Activated CD4-positive, alpha-beta T cell treated with anti-CD3 and anti-CD28 coated beads, Interleukin-2, amount 10 ng/mL, durations not matched to agents 24 days and 14 days (primary cell): ENCODE measurements at places on chromosomes 12 and 14. TPM values are rescaled to one million over a fixed set of nuclear protein-coding genes. Genes with fewer than 3 reads are reported as not detected.

LRRC10 gene
- not detected in 2 replicates for total RNA-seq

ABCC9 gene
- 0.02 TPM in 1 of 2 replicates, not detected in the other for total RNA-seq

PRIMA1 gene
- not detected in 2 replicates for total RNA-seq

TOMM20L gene
- not detected in 2 replicates for total RNA-seq

PABPN1 gene
- total RNA-seq = 277 and 278 TPM in 2 replicates

B4GALNT1 gene
- total RNA-seq = 4.6 and 5.7 TPM in 2 replicates

FAM234B gene
- total RNA-seq = 8.6 and 9.0 TPM in 2 replicates

SYNDIG1L gene
- total RNA-seq = not detected in 2 replicates

SRSF5 gene
- total RNA-seq = 319 and 322 TPM in 2 replicates

SLC39A5 gene
- 0.86 and 1.6 TPM in 2 replicates for total RNA-seq

SMCO3 gene
- total RNA-seq = not detected in 2 replicates

DLK1 gene
- total RNA-seq = not detected in 2 replicates

TAS2R10 gene
- total RNA-seq = 0.26 TPM in 1 of 2 replicates, not detected in the other

DDN gene
- 1.4 and 1.5 TPM in 2 replicates for total RNA-seq

FGFR1OP2 gene
- 45.7 and 46.7 TPM in 2 replicates for total RNA-seq

ACOT6 gene
- total RNA-seq = not detected in 2 replicates

GPRC5A gene
- total RNA-seq = not detected in 2 replicates

PTHLH gene
- total RNA-seq = not detected in 2 replicates

SLC10A1 gene
- total RNA-seq = not detected in 2 replicates

AQP2 gene
- not detected in 2 replicates for total RNA-seq

SDR9C7 gene
- total RNA-seq = not detected in 2 replicates
